Lower lobe of right lung (tissue), 2 donors: ENCODE measurements at places on chromosomes 3 and 15.

- peak; percentile 71 for DNase-seq
Measured at GRCh38 chr15:72368899-72369298, 6.9 kb downstream of the HEXA start.

DNA sequence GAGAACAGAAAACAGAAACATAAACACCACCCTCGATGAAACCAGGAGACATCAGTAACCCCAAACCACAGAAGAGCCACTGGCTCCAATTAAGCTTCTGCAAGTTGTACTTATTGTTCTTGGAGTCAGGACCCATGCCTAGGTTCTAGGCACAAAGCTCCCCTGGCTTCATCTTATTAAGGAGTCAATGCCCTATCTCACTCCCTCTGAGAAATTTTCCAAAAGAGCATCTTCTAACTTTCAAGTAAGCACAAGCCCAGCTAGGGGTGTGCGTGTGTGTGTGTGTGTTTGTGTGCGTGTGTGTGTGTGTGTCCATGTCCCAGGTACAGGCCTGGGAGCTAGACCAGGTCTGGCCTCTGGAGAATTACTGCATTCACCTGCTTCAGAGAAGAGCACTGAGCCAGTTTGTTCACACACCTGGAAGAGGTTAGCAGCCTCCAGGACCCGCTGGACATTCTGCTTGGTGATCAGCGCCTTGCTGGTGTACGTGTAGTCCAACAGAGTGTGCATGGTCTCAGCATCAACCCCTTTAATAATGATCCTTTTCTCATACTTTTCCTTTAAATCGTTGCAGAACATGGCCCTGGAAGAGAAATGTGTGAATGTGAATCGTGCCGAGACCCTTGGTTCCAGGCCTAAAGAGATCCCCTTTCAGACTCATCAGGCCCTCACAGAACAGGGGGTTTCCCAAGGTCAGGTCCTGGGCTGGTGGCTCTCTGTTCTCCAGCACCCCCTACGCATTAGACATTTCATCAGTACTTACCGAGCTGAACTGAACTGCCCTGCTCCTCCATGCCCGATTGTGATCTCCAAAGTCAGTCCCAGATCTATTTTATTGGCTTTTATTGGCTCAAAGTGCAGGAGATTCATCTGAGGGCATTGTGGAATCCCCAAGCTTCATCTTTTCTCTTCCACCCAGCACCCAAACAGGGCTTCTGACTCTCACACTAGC lies 27.8 kb downstream of the KLHL6 start:
- DNase-seq: no peak

- DNase-seq: no peak
Measured at GRCh38 chr3:14216257-14217048, 37.8 kb downstream of the LSM3 start.

DNA sequence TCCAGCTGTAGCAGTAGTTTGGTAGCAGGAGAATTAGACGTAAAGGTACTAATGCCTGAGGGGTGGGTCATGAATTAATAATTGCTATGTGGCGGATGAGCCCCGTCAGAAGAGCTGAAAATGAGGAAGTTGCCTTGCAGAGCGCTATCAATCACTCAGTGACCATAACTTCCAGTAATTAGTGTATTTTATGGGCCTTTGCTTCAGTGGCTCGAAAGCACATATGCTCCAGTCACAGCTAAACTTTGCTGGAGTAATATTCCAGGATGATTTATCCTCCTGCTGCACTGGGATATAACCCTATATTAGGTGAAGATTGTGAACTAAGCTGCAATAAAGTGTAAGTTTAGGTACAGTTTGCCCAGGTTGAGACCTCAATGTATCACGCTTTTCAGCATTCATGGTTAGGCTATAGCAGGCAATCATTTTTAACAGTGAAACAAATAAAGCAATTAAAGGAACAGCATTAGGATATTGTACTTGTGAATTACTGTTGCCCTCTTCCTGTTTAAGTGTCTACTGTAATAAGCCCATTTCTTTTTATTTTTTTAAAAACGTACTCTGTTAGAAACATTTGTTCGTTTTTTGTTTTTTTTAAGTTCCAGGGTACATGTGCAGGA lies 104.6 kb upstream of the SKOR1 start:
- no peak for DNase-seq
